Activated T-helper 17 cell treated with anti-CD3 and anti-CD28 coated beads, Interleukin-2, amount 50 U/mL, for 72 hours (primary cell): ENCODE measurements at places on chromosomes 1 and 21.

DNA sequence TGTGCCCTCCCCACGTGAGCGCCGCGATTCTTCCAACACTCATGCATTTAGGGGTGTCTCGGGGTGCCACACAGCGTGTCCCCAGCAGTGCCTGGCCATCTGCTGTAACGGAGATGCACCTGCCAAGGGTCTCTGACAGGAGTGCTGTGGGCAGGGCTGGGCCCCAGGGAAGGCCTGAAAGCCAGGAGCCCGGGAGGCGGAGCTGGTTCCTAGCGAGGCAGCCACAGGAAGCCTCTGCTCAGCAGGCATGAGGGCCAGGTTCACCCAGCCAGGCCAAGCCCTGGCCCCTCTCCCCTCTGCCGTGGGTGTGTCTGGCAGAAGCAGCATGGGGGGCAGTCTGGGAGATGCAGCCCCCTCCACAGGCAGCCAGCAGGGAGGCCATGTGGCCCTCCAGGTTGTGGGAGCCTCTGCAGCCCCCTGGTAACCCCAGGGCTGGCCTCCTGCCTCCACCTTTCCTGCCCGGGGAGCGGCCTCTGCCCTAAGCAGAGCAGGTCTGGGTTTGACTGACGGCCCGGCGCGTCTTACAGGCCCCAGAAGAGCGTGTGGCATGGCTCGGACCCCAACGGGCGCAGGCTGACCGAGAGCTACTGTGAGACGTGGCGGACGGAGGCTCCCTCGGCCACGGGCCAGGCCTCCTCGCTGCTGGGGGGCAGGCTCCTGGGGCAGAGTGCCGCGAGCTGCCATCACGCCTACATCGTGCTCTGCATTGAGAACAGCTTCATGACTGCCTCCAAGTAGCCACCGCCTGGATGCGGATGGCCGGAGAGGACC is 30.4 kb downstream of the SLC19A1 start:
- ATAC-seq, result no peak

DNA sequence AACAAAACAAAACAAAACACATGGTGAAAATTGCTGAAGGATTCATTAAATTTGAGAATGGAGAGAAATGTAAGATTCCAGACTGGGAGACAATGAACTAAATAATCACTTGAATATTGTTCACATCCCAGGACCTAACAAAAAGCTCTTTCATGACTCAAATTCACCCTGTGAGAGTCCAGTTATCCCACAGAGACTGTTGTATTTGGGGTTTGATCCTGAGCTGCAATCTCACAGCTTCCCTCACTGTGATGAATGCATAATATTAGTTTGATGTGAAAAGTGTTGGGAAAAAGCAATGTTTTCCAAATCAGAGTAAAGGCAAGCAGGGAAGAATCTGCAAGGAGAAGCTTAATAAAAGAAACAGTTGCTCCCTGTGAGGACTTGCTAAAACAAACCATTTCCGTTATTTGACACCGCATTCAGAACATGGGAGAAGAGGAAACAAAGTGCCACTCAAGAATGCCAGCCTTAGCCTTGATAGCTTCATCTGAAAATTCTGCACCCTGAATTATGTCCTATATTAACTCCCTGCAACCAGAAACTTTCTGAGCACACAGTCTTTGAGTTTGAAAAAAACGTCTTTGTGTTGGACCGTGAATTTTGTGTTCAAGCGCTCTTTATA is 208.8 kb downstream of the DAB1 start:
- no peak for ATAC-seq

- no peak for ATAC-seq
Measured at GRCh38 chr1:185409763-185410528, 92.9 kb upstream of the IVNS1ABP start.

DNA sequence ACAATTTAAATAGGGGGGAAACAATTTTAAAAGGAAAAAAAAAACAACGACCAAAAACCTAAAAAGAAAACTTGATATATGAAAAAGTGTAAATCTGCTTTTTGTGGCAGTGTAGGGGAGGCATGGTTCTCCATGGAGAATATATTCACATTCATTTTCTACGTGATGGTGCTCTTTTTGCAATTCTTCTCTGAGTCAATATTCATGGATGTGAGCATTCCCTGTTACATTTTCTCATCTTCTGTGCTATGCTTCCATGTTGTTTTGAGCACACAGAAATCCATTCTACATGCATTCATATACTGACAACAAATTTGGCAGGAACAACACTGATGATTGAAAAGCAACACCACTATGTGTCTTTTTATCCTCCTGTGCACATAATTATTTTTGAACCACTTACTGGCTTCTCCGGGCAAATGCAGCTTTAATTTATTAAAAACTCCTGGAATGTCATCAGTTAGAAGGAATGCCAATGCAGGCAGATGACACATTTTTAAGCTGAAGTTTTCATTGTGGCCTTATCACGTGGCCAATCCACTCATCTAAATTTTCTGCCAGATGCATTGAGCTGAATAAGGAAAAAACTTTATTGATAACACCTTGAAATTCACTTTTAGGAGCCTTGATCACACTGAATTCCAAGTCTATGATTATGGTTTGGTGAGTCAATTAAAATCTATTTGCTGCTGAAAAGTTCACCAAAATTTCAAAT is 590.6 kb downstream of the NUF2 start:
- ATAC-seq, result no peak

DNA sequence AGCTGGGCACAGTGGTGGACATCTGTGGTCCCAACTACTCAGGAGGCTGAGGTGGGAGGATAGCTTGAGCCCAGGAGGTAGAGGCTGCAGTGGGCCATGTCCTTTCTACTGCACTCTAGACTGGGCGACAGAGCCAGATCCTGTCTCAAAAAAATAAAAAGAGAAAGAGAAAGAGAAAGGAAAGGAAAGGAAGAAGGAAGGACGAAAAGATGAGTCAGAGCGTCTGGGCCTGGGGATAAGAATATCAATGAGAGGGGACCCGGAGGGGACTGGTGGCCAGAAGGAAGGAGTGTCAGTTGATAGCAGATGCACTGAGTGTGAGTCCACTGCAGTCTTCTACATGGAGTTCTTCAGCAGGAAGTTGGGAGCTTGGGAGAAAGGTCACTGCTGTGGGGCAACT is 75.6 kb downstream of the SYT6 start:
- no peak for ATAC-seq

DNA sequence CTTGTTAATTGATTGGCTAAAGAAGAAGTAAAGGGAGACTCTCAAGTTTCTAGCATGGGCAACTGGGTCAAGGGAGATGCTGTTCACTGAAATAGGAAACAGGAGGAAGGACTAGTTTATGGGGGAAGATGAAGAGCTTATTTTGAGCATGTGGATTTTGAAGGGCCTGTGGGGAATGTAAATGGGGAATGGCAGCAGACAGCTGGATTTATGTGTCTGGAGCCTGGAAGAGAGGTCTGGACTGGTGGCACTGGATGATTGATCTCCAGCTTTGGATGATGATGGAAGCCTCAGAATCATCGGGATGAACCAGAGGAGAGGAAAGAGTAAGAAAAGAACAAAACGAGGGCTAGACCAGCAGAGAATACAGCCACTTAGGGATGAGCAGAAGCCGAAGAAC is 54.9 kb upstream of the ENAH start:
- no peak for ATAC-seq

DNA sequence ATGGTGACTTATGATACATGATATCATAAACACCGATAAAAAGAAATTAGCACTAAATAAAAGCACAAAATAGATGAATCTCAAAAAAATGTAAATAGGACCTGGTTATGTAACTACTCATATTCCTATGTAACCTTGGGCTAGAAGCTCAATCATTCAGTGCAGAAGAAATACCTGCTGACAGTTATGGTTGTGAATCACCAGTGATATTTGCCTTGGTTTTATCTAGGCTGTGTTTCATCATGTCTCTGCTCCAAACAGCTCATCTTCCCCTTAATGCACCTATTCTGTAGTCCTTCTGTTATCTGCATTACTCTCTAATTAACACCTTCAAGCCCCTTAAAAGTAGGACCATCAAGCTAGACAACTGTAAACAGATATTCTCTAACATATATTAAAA is 16.3 kb upstream of the PIGC start:
- no peak for ATAC-seq

DNA sequence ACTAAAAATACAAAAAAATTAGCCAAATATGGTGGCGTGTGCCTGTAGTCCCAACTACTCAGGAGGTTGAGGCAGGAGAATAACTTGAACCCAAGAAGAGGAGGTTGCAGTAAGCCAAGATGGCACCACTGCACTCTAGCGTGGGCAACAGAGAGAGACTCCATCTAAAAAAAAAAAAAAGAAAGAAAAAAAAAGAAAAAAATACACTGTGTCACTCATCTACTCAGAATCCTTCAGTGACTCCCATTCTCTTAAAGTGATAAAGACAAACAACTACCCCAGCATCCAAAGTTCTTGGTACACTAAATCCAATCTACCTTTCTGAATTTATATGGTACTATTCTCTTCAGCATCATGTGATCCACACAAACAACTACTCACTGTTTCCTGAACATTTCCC is 40.2 kb upstream of the S1PR1 start:
- no peak for ATAC-seq

DNA sequence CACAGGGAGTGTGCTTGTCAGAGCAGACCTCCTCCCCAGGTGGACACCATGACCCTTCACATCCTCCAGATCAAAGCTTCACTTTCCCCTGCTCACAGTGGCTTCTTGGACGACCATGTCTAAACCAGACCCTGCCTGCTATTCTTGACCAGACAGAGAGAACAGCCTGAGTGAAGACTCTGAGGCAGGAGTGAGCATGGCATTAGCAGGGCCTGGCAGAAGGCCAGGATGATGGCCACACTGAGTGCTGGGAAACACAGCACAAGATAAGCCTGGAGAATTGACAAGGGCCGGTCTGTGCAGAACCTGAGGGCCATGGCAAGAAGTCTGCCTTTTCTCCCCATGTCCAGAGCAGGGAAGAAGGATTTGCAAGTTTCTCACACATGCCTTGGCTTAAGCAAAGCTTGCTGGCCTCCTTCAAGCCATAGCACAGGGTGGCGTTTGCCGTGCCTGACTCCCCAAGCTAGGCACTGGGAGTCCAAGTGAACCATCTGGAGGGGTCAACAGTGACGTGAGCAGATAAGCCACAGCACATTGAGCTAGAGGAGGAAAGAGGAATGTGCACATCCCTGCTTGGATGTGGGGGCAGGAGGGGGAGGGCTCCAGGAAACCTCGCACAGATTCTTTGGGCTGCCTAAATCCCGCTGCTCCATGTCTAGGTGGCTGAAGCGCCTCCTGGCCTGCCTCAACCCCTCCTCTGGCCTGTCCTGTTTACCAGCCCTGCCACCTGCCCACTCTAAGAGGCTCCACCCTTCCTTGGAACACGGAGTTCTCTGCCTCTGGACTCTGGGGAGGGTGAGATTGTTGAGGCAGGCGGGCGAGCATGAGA is 87.1 kb downstream of the CD58 start:
- no peak for ATAC-seq

DNA sequence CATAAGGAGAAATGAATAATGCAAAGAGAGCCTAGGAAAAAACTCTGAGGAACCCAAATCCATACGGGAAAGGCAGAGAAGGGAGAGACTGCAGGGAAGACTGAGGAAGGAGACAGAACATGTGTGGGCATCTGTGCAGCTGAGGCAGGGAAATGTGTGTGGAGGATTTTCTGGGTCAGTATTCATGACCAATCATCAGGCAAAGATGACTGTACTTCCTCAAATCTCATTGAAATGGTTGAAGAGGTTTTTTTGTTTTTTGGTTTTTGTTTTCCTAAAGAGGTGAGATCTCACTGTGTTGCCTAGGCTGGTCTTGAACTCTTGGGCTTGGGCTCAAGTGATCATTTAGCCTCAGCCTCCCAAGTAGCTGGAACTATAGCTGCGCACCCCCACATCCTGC is 15.7 kb downstream of the DIP2A start:
- ATAC-seq, result peak; percentile 63

DNA sequence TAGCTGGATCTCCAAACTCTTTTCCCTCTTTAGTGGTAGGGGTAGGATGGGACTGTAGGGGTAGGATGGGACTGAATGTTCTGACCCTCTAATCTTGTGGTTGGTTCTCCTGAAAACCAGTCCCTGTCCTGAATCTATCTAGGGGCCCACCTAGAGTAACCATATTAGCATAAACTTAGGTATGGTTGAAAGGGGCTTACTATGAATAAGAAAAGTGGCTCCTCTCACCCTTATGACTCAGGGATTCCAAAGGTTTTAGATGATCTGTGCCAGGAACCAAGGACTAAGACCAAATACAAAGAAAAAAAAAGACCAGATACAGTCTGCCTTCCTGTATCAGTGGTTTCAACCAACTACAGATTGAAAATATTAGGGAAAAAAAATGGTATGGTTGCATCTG is 28.9 kb downstream of the RNF2 start:
- no peak for ATAC-seq

DNA sequence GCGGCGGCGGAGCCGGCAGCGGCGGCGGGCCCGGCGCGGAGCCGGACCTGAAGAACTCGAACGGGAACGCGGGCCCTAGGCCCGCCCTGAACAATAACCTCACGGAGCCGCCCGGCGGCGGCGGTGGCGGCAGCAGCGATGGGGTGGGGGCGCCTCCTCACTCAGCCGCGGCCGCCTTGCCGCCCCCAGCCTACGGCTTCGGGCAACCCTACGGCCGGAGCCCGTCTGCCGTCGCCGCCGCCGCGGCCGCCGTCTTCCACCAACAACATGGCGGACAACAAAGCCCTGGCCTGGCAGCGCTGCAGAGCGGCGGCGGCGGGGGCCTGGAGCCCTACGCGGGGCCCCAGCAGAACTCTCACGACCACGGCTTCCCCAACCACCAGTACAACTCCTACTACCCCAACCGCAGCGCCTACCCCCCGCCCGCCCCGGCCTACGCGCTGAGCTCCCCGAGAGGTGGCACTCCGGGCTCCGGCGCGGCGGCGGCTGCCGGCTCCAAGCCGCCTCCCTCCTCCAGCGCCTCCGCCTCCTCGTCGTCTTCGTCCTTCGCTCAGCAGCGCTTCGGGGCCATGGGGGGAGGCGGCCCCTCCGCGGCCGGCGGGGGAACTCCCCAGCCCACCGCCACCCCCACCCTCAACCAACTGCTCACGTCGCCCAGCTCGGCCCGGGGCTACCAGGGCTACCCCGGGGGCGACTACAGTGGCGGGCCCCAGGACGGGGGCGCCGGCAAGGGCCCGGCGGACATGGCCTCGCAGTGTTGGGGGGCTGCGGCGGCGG is 1.0 kb downstream of the ARID1A start:
- peak; percentile 2 for ATAC-seq
